Effector memory CD4-positive, alpha-beta T cell (primary cell): ENCODE measurements at places on chromosomes 6 and 20.

DNA sequence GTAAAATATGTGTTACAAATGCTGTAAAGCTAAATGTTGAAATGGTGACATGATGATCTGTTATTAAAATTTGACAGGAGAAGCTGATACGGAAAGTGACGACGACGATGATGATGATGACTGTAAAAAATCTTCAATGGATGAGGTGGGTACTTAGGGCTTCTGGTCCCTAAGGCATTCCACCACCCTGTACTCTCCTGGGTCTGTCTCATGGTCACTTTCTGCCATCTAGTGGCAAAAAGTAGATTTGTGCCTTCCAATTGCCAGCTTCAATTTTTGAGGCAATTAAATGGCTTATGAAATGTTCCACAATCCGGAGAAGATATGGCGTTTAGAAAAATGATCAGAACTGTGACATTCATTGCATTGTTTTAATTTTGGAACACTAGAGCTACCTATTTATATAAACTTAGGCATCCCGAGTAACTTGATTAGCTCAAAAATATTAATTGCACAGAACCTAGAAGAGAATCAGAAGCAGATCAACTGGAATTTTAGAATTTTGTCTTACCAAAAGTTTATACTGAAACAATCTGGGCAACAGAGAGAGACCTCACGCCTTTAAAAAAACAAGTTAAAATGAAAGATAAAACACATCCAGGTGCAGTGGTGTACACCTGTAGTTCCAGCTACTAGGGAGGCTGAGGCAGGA, 346.5 kb upstream of the PLCB4 start:
- DNase-seq = no peak

DNA sequence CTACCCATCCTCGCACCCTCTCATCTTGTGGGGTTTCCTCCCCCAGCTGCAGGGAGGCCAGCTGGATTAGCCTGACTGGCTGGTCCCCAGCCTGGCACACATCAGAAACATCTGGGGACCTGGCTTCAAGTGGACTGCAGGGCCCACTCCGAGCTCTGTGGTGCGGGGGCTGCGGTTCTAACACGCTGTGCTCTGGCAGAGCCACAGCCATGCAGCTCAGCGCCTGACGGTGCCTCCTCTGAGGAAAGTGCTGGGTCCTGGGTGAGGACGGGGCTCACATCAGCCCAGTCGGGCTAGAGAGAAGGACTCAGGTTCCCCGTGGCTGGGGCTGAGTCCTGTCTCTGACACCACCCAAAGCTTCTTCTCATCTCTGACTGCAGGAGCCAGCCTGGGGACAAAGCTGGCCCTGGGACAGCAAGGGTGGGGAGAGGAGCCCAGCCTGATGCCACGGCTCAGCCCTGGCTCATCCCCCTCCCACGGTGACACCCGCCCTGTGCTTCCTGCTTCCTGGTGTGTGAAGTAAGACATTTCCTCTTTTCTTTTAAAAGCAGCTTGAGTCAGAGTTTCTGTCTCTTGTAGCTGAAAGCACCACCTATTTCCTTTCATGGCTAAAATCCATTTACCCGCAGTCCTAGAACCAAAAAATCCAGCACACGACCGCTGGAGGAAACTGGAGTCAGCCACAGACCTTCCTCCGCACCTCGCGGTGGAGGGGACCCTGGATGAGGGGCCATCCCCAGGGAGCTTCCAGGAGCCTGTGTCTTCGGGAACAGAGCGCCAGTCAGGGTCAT, 127.4 kb upstream of the AFDN start:
- DNase-seq = no peak

DNA sequence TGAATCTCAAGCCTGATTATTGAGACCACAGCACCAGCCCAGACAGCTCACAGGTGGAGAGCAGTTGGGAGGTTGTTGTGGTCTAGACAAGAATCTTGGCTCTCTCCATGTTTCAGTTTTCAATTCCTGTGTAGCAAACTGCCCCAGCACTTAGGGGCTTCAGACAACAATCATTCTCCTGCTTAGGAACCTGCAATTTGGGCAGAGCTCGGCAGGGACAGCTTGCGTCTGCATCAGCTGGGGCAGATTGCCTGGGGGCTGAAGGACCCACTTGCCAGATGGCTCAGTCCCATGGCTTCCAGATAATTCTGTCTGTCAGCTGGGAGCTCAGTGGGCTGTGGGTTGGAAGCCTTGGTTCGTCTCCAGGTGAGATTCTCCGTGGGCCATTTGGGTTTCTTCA, 6.9 kb downstream of the TGM6 start:
- DNase-seq = no peak

DNA sequence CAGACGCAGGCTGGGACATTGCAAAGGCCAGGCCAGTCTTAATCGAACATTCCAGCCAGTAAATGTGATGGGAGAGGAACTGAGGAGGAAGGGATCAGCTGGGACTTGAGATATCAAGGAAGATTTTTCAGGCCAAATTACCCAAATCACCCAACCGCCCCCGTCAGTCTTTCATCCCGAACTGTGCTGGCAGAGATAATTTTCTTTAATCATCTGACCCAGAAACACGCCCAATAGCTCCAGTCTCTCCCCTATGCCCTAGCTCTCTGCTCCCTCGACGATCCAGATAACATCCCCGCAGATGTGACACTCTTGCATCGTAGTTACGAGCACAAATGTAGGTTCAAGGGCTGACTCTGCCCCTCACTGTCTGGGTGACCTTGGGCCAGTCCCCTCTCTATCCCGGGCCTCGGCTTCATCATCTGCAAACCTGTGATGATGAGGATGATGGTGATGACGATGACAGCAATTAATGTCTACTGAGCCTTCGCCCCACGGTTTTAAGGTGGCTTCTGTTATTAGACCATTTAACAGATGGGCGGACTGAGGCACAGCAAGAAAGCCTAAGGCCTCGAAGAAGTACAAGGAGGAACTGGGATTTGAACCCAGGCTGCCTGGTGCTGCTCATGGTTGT, 118.6 kb downstream of the PREX1 start:
- no peak for DNase-seq

- no peak for DNase-seq
Observed at GRCh38 chr20:23251779-23252178, 98.8 kb upstream of the NXT1 start.

DNA sequence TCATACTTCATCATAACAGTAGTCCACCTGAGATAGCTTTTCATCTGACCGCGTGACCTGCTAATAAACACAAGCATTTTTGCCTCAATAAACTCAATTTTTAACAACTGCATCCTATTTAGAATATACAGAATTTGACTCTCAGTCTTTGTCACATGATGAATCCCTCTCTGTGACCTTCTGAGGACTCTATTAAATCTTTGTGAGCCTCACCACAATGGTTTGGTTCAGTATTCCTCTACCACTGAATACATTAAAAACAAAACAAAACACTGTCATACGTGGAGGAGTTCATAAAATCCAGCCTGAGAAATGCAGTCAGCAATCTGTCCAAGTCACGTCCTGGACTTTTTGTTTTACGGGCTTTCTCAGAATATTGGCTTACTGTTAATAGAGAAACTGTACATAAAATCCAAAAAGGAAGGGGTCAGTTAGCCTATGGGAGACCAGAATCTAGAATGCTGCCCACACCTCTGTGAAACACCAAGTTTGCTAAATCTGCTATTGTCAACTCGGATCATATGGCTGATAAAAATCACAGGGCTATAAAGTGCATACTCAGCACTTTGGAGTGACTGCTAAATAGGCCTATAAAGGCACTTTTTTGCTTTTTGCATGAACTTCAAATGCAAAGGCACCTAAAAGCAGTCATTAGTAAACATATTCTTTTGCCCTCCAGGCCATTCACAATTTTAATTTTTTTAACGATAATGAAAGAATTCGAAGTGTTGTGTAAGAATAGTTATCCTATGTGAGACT, 190.3 kb upstream of the HDDC2 start:
- no peak for DNase-seq

DNA sequence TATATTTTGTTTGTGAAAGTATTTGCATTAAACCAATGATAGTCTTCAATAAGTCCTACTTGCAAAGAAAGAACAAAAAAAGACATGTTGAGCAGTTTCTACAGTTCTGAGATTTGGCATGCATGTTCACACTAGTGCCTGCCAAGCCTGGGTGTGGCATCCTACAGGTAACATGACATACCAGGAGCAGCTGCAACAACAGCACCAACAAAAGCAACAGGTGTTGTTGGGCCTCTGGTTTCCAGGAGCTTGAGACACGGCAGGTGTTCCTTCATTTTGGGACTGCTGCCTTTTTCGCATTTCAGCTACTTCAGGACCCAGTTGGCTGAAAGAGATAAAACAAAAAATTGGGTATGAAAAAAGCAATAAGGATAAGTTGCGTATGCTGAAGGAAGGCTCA, 41.2 kb upstream of the MTRF1L start:
- DNase-seq = no peak

DNA sequence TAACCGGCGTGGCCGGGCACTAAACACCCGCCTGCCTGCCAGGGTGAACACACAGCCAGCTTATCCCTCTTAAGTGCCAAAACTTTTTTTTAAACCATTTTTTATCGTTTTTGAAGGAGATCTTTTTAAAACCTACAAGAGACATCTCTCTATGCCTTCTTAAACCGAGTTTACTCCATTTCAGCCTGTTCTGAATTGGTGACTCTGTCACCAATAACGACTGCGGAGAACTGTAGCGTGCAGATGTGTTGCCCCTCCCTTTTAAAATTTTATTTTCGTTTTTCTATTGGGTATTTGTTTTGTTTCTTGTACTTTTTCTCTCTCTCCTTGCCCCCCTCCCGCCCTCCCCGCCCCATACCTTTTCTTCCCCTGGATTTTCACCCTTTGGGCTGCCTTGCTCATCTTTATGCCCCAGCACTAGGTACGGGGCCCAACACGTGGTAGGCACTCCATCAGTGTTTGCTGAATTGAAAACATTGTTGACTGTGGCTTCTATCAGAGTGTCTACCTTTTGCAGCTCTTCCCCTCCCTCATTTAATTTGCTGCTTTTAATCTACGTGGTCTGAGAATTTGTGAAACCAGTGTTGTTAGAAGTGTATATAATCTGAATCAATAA, 1.5 kb downstream of the ZCCHC3 start:
- DNase-seq = no peak
